ENCODE measurements at places on chromosomes 2 and 18.

DNA sequence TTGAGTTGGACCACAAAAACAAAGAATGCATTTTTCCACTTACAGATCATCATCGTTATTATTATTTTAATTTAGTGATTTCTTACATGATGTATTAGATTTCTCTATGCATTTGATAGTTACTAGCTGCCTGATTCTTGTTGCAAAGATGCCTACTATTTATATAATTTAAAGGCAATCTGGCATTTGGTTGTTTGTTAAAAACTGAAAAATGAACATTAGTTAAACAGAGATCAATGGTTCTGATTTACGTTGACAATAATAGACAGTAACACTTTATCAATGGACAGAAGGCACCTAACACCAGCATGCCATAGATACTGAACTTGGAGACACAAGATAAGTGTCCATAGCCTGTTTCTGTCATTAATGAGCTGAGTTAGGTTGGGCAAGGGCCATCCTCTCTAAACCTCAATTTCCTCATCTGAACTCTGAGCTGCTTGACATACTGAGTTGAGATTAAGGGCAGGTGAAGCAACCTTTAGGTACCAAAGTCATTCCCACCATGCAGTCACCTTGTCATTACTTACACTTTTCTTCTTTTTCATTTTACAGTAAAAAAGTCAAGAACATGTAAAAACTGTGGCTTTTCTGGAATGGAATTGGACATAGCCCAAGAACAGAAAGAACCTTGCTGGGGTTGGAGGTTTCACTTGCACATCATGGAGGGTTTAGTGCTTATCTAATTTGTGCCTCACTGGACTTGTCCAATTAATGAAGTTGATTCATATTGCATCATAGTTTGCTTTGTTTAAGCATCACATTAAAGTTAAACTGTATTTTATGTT is 3.1 kb downstream of the CCL20 start:
- no peak for DNase-seq

GRCh38 chr18:78922856-78923255 is 56.8 kb upstream of the SALL3 start:
- DNase-seq, result no peak

DNA sequence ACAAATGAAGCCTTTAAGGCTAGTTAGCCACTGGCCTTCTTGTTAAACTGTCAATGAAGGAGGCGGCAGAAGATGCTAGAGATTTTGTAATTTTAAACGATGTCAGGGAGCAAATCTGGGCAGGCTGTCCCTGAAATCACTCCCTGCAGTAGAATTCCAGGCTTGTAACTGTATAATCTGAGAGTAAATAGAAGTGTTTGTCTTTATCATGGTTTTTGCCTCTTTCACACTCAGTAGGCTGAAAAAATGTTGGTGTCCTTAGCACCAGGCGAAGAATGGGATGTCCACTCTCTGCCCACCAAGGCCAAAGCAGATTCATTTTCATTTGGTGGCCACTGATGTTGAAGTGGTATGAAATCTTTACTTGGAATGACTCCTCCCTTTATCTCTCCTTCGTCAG is 136.9 kb upstream of the THSD7B start:
- no peak for DNase-seq

DNA sequence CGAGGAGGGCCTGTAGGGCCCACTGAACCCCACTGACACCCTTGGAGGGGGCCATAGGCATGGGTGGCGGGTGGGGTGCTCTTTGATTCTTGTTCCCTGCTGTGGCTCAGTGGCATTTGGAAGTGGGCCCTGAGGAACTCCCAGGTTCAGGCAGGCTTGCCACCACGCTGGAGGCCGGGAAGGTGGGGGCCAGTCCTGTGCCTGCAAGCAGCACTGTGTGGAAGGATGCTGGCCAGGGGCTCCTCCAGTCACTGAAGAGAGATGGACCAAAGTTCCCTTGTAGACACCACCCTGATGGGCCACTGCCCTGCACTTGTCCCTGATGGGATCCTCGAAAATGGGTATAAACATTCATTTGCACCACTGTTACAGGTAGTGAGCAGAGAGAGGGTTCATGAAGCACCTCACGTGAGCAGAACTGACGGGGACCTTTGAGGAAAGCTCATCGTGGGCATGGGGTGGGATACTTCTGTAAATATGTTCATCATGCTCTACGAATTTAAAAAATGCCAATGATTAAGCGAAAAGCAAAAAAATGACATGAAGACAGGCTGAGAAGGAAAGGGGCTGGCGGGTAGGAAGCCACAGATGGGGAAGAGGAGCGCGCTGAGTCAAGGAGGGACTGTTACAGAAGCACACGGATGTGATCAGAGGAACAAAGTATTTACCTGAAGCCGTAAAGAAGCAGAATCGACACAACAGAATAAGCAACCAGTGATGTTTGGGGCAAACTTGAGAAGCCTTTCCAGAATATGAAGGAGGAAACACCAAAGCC is 45.2 kb upstream of the ASB1 start:
- DNase-seq, result no peak

GRCh38 chr2:12192762-12193161 is 446.3 kb downstream of the LPIN1 start:
- DNase-seq, result no peak
